ENCODE measurements at places on chromosomes 7 and 10. TPM values are rescaled to one million over a fixed set of nuclear protein-coding genes. Genes with fewer than 3 reads are reported as not detected.

Gene OR9A2
- not detected for polyA plus RNA-seq

Gene CELF2
- polyA plus RNA-seq: 2.7 TPM

Gene GIMAP2
- 7.8 TPM for polyA plus RNA-seq

Gene SLC29A3
- polyA plus RNA-seq: 2.2 TPM

Gene H2BK1
- not detected for polyA plus RNA-seq

Gene TYW1
- polyA plus RNA-seq: 14.0 TPM

Data from adrenal gland (tissue), 19 donors.